ENCODE measurements at places on chromosomes 2 and 18.

DNA sequence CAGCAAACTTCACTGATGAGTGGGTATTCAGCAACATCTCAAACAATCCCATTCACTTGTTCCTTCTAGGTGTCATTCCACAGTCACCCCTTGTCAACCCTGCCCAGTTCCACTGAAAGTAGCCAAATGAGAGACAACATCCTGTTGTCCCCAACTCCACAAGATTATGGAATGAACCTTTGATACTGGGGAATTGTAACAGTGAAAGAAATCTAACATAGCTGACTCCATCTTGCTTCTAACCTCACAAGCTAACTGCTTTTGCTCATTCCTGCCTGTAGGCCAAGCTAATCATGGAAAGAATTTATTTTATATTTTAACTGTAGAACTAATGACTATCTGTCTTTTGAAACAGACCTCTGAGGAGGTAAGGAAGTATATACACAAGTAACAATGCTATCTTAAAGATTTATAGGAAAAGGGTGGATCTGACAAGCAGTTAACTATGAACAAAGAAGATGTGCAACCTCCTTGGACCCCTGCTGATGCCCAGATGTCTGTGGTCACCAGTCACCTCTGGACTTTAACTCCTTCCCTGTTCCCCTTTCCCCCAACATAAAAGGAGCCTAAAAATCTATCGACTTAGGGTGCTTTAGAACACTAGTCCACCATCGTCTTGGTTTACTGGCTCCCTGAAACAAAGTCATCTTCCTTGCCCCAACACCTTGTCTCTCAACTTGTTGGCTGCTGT is 6.9 kb upstream of the ANXA4 start:
- no peak for DNase-seq
- peaks cover 6% of the 10 kb centered on the region for H3K4me1 ChIP-seq
- no peak overlapping the region for H3K27ac ChIP-seq
- no peak overlapping the region for H3K4me3 ChIP-seq
- H3K36me3 ChIP-seq: no peaks in the 10 kb centered on the region

- H3K27ac ChIP-seq: no peak overlapping the region
- no peaks in the 10 kb centered on the region for H3K27me3 ChIP-seq
- peaks cover 85% of the 10 kb centered on the region for H3K36me3 ChIP-seq
Measured at GRCh38 chr2:27202854-27203253, 9.0 kb upstream of the ATRAID start.

DNA sequence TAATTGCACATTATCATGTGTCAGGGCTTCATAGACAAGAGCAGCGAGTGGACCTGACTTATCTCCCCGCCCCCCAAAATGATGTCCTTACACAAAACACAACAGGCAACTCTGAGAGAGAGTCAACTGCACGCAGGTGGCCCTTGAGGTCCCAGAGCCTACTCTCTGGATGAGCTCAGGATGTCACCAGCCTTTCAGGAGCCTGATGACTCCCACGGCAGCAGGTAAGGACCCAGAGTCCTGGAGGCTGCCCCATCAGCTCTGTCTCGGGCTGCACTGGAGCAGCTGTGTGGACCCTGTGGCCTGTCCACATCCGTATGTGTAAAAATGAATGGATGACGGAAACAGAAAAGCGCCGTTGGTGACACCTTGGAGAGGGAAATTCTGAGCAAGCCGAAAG is 130.9 kb downstream of the HDAC4 start:
- no peaks in the 10 kb centered on the region for H3K36me3 ChIP-seq
- no peak overlapping the region for H3K4me3 ChIP-seq
- no peak for DNase-seq
- no peak overlapping the region for H3K27ac ChIP-seq
- H3K27me3 ChIP-seq: no peaks in the 10 kb centered on the region

- no peak for DNase-seq
- H3K4me3 ChIP-seq: peak within 1 kb of the TSS; percentile 13
- H3K4me1 ChIP-seq: no peaks in the 10 kb centered on the region
Measured at GRCh38 chr2:238158509-238159070, at the start of gene ERFE. TSS of gene ERFE (plus strand) at chr2:238158970. CDS start at chr2:238159008, 38 bp downstream.

DNA sequence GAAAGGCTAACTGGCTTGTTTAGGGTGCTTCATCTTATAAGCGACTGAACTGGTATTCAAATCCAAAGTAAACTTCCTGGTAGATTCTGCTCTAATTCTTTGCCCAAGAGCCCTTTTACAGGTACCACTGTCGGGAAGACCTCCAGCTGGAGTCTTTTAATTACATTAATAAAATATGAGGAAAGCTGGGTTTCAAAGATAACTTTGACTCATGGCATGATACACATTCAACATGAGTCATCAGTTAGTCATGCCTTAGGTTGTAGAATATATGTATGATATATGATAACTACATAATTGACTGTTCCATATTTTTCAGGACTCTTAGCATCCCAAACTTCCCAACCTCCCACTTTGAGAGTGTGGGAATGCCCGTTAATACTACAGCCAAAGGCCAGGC is 32.3 kb downstream of the ZCCHC2 start:
- H3K4me3 ChIP-seq: no peak overlapping the region
- no peaks in the 10 kb centered on the region for H3K27me3 ChIP-seq
- H3K4me1 ChIP-seq: no peaks in the 10 kb centered on the region
- H3K36me3 ChIP-seq: peaks cover 74% of the 10 kb centered on the region
- no peak for DNase-seq

DNA sequence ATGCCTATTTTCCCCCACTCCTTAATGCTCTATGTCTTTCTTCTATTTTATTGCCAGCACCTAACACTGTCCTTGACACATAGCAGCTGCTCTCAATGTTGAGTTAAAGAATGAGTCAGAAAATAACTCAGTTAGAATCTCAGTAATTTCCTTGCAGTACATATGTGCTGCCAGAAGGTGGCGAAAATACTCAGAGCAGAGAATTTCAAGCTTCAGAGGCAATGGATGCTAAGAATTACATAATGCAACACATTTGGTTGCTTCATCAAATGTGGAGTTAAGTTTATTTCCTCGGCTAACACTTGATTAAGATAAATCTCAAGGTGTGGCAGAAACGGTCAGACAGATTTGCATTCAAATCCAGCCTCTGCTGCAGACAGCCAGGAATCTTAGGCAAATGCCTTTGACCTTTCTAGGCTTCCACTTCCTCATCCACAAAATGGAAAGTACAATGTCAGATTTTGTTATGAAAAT is 105.6 kb downstream of the VSNL1 start:
- no peak overlapping the region for H3K4me3 ChIP-seq
- H3K27me3 ChIP-seq: no peaks in the 10 kb centered on the region
- DNase-seq: peak; percentile 81
- H3K36me3 ChIP-seq: no peaks in the 10 kb centered on the region
- no peaks in the 10 kb centered on the region for H3K4me1 ChIP-seq

GRCh38 chr2:15976354-15976753 is 36.0 kb downstream of the MYCN start:
- no peak overlapping the region for H3K27ac ChIP-seq
- no peaks in the 10 kb centered on the region for H3K36me3 ChIP-seq
- H3K27me3 ChIP-seq: peaks cover 3% of the 10 kb centered on the region
- no peak overlapping the region for H3K4me3 ChIP-seq
- DNase-seq: no peak

DNA sequence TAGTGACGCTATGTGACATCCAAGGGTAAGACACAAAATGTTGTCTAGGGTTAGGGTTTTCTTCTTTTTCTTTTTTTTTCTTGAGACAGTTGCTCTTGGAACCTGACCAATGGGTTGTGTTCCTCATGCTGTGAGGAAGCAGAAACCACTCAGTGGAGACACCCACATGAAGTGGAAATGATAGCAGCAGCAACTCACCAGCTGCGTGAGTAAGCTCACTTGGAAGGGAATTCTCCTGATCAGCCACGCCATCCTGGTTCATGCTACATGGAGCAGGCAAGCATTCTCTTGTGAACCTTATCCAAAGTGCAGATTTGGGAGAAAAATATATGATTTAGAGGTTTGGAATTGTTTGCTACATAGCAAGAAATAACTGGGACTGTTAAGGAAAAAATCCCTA is 863.7 kb downstream of the EPHA4 start:
- no peaks in the 10 kb centered on the region for H3K4me1 ChIP-seq
- H3K27ac ChIP-seq: no peak overlapping the region
- H3K36me3 ChIP-seq: no peaks in the 10 kb centered on the region
- no peak overlapping the region for H3K4me3 ChIP-seq
- DNase-seq: no peak

DNA sequence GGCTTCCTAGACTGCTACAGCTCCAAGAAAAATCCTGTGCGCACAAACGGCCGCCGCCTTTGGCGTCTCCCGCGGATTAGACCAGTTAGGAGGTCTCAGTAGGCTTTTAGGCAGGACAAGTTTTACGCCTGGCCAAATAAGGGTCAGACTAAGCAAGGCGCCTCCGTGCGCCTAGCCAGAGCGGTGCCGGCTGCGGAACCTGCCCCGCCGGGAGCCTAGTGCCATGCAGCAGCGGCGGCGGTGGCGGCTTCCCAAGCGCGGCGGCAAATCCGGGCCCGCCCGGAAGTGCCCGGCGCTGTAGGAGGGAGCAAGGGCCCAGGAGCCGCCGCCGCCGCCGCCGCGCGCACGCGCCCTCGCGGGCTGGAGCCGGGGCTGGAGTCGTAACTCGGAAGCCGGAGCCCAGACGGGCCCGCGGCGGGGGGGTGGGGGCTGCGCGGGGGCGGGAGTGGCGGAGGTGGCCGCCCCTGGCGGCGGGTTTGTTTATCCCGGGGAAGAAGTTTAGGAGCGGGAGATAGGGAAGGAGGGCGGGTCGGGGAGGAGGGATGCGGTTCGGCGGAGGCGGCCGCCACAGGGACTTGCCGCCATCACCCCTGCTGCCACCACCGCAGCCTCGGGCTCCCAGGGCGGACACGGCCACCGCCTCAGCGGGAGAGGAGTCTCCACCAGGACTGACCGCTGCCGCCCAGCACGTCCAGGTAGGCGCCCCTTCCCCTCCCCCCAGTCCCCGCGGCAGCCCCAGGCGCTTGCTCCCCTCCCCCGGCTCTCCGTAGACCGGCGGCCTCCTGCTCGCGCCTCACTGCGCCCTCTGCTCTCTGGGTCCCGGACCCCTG is at the start of gene SPOPL:
Gene SPOPL (plus strand): TSS at position 346 of the 830 bp plus-strand sequence. CDS start 48,447 bp downstream, outside the sequence.
- peaks cover 14% of the 10 kb centered on the region for H3K4me1 ChIP-seq

- no peak overlapping the region for H3K4me3 ChIP-seq
- H3K27me3 ChIP-seq: no peaks in the 10 kb centered on the region
- DNase-seq: peak; percentile 22
- H3K4me1 ChIP-seq: no peaks in the 10 kb centered on the region
Measured at GRCh38 chr2:41791523-41791922, 256.3 kb upstream of the PKDCC start.

GRCh38 chr2:96954011-96954846 is 32.2 kb downstream of the FAM178B start:
- H3K27me3 ChIP-seq: no peaks in the 10 kb centered on the region
- H3K36me3 ChIP-seq: no peaks in the 10 kb centered on the region
- H3K4me1 ChIP-seq: peaks cover 72% of the 10 kb centered on the region
- no peak for DNase-seq

- H3K36me3 ChIP-seq: no peaks in the 10 kb centered on the region
- DNase-seq: no peak
- H3K27me3 ChIP-seq: no peaks in the 10 kb centered on the region
- no peak overlapping the region for H3K27ac ChIP-seq
- H3K4me1 ChIP-seq: peaks cover 6% of the 10 kb centered on the region
Measured at GRCh38 chr2:105254531-105255210, 13.1 kb downstream of the GPR45 start.

DNA sequence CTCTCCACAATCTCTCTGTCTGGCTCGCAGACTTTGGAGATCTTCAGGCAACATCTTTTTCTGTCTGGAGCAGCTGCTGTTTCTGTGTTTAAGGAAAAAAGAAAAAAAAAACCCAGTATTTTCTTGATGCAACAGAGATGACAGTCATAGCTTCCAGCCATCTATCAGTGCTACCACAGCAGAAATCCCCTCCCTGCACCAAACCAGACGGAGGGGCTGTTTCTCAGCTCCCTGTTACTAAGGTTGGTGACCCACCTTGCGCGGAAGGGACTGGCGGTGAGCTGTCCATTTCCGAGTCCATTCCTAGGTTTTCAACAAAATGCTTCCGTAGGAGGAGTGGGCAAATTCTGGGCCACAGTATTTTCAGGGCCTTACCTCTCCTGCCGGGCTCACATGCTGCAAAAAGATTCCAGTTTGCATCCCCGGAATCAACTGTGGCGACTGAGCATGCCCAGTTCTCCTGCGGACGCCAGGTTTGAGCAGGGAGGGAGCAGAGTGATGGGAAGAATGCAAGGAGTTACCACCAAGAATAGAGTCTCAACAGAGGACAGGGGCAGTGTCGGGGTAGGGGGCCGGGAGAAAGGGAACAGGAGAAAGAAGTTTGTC is 1.2 kb downstream of the SLC4A10 start:
- DNase-seq: no peak
- no peak overlapping the region for H3K4me3 ChIP-seq
- no peaks in the 10 kb centered on the region for H3K27me3 ChIP-seq
- no peak overlapping the region for H3K27ac ChIP-seq
- no peaks in the 10 kb centered on the region for H3K4me1 ChIP-seq

GRCh38 chr18:46155641-46156051 is 51.5 kb downstream of the HAUS1 start:
- H3K4me1 ChIP-seq: no peaks in the 10 kb centered on the region
- H3K4me3 ChIP-seq: no peak overlapping the region
- DNase-seq: no peak
- H3K27me3 ChIP-seq: no peaks in the 10 kb centered on the region
- no peak overlapping the region for H3K27ac ChIP-seq

GRCh38 chr2:1742681-1743395 is 1.5 kb downstream of the PXDN start:
- DNase-seq: peak; percentile 79
- peak overlapping the region; percentile 89 for H3K27ac ChIP-seq
- no peaks in the 10 kb centered on the region for H3K36me3 ChIP-seq
- peak overlapping the region; percentile 72 for H3K4me3 ChIP-seq
- H3K4me1 ChIP-seq: no peaks in the 10 kb centered on the region

DNA sequence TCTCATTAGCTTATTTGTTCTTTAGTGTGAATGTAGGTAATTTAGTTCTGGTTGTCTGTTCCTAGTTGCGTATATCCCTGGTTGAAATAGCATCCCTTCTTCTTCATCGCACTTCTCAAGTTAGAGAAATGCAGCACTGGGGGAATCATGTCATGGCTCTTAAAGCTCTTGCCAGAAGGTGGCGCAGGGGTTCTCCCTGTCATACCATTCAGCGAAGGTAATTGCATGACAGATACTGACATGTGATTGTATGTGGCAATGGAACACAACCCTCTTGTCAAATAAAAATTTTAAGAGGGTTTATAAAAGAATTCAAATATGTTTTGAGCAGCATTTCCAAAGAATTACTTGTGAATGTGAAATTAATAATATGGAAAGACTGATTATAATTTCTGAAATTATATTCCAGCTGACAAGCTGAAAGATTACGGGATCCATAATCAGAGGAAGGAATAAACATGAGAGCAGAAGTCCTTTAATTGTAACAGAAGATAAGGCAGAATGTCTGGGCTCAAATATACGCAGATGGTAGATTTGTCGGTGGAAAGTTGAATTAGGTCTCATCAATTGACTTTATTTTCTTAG is 411.7 kb downstream of the DSEL start:
- peak; percentile 47 for DNase-seq
- no peaks in the 10 kb centered on the region for H3K4me1 ChIP-seq
- H3K27me3 ChIP-seq: no peaks in the 10 kb centered on the region
- no peak overlapping the region for H3K27ac ChIP-seq
- H3K4me3 ChIP-seq: no peak overlapping the region
